ENCODE measurements at places on chromosomes 1 and 21.

DNA sequence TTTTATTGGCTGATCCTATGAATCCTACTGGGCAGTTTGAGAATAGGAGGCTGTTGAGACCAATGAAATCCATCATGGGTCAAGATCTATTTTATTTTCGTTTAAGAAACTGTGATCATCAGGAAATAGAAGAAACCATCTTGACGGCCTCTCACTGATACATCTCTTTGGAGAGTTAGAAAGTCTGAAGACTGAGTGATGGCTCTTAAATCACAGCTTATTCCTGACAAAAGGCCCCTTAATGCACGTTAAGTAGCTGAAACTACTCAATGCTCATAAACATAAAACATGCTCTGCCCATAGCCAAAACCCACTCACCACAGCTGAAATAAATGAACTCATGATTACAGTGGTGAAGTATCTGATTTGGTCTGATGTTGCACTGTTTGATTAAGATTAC is 784.5 kb upstream of the NEGR1 start:
- DNase-seq: no peak

- no peak for DNase-seq
Observed at GRCh38 chr1:147236448-147236847, 6.0 kb upstream of the CHD1L start.

DNA sequence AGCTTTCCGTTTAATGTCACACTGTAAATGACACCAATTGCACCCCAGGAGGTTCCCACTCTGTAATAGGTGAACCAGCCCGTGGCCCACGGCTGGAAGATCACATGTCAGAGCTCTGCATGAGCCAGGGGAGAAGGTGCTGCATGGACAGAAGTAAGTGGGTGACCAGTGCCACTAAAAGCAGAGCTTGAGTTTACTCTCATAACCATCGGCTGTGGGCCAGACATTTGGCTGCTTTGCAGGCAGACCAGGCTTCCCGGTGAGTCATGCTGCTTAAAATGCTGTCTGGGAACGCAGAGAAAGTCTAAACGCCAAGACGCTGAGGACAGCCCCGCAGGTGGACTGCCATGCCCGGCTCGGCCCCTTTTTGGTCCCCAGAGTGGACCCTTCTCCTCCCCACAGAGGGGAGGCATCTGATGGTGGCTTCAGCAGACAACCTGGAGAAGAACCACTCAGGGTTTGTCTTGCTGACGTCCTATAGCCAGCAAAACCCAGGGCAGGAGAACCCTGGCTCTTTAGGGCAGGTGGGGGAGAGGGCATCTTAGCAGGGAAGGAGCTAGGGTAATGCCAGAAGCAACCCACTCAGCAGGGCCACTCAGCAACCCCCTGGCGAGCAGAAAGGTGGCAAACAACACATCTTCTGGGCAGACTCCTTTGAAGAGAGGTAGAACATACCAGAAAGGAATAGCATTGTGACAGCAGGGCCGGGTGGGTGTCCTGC is 7.3 kb downstream of the KIAA2013 start:
- no peak for DNase-seq

DNA sequence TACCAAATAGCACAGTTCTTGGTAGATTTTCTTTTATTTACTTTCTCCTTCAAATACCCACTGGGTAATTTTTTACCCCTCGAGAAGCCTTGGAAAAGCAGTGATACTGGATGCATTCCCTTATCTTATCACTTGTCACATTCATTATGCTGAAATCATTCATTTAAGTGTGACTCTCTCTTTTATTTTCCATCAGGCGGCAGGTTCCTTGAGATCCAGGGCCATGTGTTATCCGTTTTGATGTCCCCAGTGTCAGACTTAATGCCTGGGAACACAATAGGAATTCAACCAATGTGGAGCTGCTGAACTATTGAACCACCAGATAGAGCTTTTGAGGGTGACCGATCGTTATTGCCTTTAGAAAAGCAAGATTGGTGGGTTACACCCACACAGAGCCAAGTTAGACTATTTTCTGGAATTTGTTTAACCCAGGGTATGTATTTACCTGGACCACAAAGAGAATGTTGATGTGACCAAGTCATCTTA is 51.5 kb upstream of the ATP5PO start:
- DNase-seq: no peak

- DNase-seq: no peak
Observed at GRCh38 chr21:38181096-38181495, 75.7 kb upstream of the KCNJ15 start.

- DNase-seq: no peak
Observed at GRCh38 chr1:234502785-234503184, 23.8 kb upstream of the TARBP1 start.

GRCh38 chr1:108521990-108522393 is 37.9 kb upstream of the EEIG2 start:
- DNase-seq: no peak

GRCh38 chr1:228944296-228944695 is 209.0 kb downstream of the RHOU start:
- no peak for DNase-seq

- no peak for DNase-seq
Observed at GRCh38 chr1:36301220-36301619, 4.9 kb upstream of the SH3D21 start.

- no peak for DNase-seq
Observed at GRCh38 chr1:221162939-221163338, 283.7 kb downstream of the HLX start.

DNA sequence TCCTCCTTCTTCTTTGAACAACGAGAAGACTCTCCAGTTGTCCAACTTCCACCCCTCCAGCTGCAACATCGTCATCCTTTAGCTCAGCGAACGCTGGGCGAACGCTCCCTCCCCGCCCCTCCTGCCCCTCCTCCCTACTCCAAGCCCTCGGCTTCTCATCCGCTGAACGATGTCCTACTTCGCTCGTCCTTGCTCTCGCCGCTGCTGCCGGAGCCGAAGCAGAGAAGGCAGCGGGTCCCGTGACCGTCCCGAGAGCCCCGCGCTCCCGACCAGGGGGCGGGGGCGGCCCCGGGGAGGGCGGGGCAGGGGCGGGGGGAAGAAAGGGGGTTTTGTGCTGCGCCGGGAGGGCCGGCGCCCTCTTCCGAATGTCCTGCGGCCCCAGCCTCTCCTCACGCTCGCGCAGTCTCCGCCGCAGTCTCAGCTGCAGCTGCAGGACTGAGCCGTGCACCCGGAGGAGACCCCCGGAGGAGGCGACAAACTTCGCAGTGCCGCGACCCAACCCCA is at the start of gene BCAN:
Gene BCAN, plus strand, starts transcription at position 357 of the 504 bp plus-strand sequence. CDS start 3,938 bp downstream, outside the sequence.
- DNase-seq: peak; percentile 75

All from GM13976 (cell line).